ENCODE measurements at places on chromosomes 12 and 14.

GRCh38 chr14:72692696-72693095, 201.2 kb downstream of the DPF3 start:
- no peak for DNase-seq

GRCh38 chr12:6963016-6963731, 7.3 kb downstream of the PHB2 start:
- no peak for DNase-seq

DNA sequence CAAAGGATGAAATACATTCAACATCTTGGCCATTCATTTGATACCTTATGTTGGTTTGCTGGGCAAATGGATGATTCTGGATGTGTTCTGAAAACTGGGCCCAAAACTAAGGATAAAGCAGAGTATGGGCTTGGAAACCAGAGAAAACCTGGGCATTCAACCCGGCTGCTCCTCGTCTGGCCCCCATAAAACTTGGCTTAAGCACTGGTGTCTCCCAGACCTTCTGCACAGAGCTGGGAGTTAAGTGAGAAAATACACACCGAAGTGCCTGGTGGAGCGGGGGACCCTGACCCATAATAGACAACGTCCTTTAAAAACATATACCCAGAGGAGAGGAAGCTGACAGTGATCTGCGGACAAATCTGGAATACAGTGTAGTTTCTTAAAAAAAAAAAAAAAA, 112.5 kb downstream of the FOXN3 start:
- no peak for DNase-seq

- peak; percentile 0 for DNase-seq
These were observed 138.9 kb downstream of the HMGA2 start for GRCh38 chr12:65962921-65963861.

GRCh38 chr12:17381211-17381610, 708.8 kb downstream of the RERGL start:
- DNase-seq, result no peak

DNA sequence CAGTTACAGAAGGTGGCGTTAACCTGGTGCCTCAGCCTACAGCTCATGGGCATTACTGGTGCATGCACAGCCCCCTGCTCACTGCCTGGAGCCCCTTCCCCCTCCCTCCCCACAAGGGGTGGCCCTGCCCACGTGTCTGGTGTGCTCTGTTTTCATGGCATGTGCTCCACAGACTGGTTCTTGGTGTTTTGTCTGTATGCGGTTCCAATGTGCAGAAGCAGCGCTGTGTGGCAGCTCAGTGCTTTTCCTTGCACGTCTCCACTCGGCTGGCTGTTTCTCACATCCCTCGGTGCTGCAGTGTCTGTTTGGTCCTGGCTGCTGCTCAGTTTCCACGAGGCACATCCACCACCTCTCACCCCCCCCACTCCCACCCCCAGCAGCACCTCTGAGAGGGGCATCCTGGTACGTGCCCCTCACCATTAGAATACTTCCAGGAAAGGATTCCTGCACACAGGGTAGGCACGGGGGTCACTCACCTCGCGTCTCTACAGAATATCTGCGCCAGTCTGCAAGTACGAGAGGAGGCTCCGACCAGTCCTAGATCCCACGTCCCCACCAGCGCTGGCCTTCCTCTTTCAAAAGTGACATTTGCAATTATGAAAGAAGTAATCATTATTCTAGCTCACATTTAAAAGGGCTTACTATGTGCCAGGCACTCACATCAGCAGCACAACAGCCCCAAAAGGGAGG, 27.1 kb downstream of the DIO3 start:
- DNase-seq, result no peak

DNA sequence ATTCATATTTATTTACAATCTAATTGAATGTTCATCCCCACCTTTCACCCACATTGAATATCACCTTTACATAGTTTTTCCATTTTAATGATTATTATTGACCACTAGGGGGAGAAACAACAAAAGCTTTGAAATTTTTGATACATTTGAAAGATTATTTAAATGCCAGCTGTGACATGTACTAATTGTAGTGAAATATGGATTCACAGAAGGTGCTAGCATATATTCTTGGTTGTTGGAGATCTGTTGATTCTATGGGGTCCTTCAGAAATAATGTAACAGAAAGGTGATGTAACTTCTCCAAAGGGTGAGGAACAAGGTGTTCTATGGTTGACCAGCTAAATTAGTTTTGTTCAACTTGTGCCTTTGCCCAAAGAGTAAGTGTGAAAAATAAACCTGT, 22.4 kb upstream of the GPR33 start:
- DNase-seq, result no peak

DNA sequence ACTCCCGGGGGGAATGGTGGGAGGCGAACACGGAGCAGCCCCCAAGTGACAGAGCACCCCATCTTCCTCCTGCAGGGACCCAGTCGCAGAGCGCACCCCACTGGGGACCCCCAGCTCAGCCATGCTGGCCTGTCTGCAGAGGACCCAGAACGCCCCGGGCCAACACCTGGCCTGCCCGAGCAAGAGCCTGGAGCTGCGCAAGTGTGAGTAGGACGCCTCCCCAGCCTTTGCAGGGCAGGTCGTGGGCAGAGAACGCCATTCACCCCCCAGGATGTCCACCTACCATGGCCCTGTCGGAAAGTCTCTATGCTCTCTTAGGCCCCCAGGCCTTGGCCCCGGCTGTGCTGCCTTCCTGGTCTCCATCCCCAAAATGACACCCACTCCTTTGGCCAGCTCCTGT, 30.4 kb downstream of the FAM222A start:
- no peak for DNase-seq

GRCh38 chr12:108772247-108772646, 40.9 kb upstream of the CORO1C start:
- DNase-seq, result no peak

DNA sequence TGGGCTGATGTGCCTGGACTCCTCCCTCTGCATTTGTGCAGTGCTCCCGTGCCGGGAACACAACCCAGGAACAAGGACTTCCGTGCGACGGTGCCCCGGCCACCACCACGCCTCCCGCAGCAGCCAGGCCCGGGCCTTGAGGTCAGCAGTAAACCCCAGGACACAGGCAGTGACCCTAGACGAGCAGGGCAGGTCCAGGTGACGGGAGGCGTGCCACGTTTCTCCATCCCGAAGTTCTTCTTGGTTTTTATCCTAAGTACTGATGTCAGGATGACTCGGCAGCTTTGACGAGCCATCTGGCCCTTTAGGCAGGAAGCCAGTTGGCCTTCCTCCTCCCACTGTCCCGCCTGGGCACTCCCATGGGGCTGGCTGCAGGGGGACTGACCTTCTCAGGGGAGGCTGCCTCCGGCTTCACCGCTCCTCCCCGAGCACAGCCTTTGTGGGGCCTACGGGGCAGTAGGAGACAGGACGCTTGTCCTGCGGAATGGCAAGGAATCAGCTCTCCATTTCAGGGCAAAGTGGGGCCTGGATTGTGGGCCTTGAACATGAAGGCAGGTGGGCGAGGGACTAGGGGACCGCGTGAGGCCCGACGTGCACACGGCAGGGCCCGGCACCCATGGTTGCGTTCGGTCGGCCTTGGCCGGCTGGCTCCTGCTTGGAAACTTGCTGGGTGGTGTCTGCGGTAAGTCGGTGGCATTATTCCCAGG, 94.1 kb downstream of the FBXL14 start:
- no peak for DNase-seq

GRCh38 chr14:60092526-60092920, 800 bp downstream of the PCNX4 start:
- no peak for DNase-seq

DNA sequence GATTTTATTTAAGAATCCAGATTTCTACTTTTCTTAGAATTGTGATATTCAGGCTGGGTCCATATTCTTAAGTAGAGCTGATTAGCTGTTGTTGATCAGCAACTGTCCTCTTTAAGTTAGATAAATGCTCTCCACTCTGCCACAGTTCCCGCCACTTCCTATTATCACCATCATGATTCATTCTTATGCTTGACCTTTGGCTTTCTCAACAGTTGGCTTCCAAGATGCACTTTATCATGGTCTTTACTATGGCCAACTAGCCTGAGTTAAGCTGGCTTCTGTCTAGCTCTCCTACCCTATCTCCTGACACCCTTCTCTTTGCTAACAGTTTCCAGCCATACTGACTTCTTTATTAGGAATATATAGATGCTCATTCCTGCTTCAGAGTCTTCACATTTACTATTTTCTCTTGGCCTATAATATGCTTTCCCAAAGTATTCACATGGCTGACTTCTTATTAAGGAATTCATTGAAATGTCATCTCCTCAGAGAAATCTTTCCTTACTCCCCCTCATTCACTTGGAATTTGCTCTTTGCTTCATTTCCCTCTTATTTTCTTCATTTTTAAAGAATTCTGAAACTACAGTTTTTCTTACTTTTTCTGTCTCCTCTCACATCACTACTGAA, 149.0 kb upstream of the IGF1 start:
- no peak for DNase-seq

- no peak for DNase-seq
These were observed 19.7 kb downstream of the SLC41A2 start for GRCh38 chr12:104938371-104938770.

DNA sequence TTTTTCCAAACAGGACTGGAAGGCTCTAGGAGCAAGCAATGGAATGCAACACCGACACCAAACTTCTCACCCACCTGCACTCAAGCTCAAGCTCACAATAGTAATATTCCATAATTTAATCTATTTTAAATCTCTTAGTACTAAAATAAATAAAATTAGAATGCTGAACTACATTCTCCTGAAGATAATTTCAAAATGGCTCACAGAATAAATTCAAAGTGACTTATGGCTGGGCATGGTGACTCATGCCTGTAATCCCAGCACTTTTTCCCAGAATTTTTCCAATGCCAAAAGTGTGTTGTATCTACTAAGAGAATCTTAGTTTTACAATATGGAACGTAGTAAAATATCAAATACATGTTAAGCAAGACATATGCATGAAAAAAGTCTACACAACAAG, 31.5 kb downstream of the DUSP16 start:
- DNase-seq, result no peak

GRCh38 chr14:29738950-29739349, 188.7 kb downstream of the PRKD1 start:
- no peak for DNase-seq

- DNase-seq, result no peak
These were observed 770 bp downstream of the ABHD4 start for GRCh38 chr14:22598896-22599244.

DNA sequence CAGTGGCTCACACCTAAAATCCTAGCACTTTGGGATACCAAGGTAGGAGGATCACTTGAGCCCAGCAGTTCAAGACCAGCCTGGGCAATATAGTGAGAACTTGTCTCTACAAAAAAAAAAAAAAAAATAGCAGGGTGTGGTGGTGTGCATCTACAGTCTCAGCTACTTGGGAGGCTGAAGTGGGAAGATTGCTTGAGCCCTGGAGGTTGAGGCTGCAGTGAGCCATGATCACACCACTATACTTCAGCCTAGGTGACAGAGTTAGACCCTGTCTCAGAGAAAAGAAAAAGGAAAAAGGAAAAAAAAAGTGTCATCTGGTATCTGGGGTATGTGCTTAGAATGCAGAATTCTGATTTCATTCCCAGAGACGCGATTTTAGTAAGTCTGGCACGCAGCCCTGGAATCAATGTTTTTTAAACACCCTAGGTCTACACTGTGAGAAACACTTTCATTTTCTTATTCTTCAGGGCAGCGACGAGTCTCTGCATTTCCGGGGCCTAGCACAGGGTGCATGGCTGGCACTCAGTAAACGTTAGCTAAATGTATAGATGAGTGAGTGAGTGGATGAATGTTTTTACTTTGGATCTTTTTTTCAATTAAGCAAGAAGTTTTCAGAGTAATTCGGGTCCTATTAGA, 243.8 kb upstream of the PWP1 start:
- no peak for DNase-seq

- no peak for DNase-seq
These were observed 82.1 kb upstream of the HSPB8 start for GRCh38 chr12:119096429-119097202.

- DNase-seq, result no peak
These were observed 458 bp upstream of the HOXC4 start for GRCh38 chr12:54053003-54053750.

- no peak for DNase-seq
These were observed 67.5 kb upstream of the PRIMA1 start for GRCh38 chr14:93855737-93856136.

DNA sequence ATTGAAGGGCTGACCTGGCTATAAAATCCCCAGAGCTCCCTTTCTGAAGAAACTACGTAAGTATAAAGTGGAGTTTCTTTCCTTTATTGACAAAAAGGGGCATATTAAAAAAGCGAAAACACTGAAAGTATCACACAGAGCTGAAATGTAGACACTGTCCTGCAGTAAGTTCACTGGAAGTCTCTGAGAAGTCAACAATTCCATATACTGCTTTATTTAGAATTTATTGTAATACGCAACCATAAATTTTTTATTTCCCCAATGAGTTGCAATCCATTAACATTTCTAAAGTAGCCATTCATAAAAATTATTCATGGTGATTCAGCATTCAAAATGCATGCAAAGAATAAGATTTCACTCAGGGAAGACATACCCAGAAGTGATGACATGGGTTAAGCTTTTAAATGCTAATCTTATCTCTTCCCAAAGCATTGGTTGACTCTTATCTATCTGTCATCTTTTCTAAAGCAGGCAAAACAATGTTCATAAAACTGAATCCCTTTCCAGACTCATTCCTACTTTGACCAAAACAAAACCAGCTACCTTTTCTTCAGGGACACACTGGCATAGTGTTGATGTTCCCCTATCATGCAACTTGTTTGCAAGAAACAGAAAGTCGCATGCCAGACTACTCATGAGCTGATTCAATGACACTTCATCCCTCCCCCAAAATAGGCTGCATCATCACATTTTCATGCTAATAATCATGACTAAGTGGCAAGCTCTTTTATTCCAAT, 17.3 kb downstream of the KITLG start:
- no peak for DNase-seq

GRCh38 chr14:23006188-23006534, 3.8 kb downstream of the C14orf93 start:
- DNase-seq, result no peak

DNA sequence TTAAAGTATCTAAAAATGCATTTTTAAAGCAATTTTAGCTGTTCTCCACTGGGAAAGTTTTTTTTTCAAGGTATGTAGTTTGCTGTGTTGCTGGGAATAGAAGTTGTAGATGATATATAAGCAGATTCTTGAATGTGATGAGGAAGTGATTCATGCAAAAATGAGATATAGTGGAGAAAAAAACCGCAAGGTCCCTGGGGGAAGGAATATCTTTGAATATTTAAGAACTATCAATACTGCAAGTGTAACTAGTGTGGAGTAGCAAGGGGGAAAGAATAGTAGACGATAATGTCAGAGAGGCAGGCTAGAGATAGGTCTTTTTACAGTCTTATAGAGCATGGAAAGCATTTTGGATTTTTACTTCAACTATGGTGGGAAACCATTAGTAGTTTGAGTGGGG, 42.5 kb downstream of the PTCSC3 start:
- DNase-seq, result no peak

GRCh38 chr12:5409619-5410018, 22.3 kb upstream of the NTF3 start:
- no peak for DNase-seq

DNA sequence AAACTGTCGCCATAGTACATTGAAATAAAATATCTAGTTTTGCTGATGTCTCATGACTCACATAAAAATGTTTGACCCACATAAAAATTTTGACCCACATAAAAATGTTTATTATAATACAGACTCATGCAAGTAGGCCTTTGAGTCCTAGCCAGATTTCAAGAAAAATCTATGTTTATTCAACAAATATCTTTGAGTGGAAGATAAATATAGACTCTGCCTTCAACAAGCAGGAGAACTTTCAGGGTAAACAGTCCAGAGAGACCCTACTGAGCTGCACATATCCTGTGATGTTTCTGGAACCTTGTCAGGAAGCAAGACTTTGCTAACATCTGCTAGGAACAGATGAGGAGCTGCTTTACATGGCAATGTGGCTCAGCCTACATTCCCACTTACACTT, 283.1 kb downstream of the MDGA2 start:
- no peak for DNase-seq

- no peak for DNase-seq
These were observed 57.0 kb upstream of the KRR1 start for GRCh38 chr12:75568393-75568792.
